Sciatic nerve (tissue), 2 donors: ENCODE measurements at places on chromosomes 2 and 18.
A peak's percentile ranks its signal among the peaks of the same experiment; 100 is the strongest.

DNA sequence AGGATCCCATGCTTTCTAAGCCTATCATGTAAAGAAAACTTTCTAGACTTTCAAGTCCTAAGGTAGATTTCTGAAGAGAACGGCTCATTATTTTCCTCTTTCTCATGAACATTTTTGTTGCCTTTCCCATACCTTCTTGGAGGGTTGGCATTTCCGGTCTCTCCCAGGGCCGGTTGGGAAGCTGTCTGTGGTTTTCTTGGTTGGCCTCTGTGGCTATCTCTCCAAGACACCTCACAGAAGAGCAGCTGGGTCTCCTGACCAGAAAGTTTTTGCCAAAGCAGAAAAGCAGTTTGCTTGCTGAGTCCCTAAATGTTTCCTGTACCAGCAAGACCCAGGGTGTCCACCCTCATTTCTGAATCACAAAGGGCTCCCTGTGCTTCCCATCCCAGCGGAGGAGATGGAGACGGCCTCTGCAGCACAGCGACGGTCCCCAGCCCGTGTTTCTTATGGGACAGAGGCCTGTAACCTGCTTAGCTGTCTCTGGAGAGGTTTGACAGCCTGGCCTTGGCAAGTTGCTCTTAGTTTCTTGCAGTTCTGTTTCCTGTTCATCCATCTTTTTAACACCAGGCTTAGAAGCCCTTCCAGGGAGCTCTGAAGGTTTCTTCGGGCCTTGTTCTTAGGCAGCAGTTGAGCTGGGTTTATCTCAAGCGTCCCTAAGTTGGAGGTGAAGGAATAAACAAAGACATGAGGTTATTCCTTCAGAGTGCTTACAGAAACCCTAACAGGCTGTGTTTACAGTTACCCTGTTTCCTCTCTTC is 39.8 kb downstream of the GREB1 start:
- DNase-seq: no peak

- DNase-seq: peak; percentile 66
These were observed 36.7 kb downstream of the KIAA2012 start for GRCh38 chr2:202109737-202110184.

GRCh38 chr2:204268458-204268857 is 276.8 kb upstream of the PARD3B start:
- no peak for DNase-seq

DNA sequence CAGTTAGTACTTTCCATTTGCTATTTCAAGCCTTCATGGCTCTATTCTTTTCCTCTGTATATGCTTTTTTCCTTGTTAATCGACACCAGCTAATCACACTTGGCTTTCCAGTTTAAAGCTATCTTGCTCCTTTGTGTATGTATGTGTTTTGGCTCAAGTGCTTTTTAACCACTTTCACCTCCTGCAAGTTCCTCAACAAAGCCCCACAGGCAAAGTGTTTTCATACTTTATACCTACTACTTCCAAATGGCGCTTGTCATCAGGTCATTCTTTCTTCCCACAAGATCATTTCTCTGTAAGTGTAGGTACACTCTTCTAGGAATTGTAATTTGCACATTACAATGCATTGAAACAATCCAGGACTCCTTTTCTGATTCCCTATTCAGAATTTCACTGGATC is 64.0 kb upstream of the FIGN start:
- DNase-seq: no peak

DNA sequence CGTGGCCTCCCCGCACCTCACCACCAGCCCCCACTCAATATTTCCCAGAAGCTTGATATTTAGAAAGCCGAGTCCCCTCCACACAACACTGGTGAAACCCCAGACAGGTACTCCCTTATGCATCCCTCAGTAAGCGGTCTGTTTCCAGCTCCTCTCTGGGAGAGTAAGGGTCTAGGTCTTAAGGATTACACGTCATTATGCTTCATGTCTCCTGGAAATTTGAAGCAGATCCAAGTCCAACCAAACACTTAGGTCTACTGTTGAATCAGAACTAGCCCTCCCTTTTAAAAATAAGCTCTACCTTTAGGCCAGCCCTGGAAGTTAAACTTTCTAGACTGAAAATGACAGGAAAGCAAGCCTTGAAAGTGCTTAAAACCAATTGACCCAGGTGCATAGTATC is 1.5 kb upstream of the OST4 start:
- no peak for DNase-seq

GRCh38 chr2:237024255-237024654 is 61.4 kb upstream of the COPS8 start:
- DNase-seq: no peak

DNA sequence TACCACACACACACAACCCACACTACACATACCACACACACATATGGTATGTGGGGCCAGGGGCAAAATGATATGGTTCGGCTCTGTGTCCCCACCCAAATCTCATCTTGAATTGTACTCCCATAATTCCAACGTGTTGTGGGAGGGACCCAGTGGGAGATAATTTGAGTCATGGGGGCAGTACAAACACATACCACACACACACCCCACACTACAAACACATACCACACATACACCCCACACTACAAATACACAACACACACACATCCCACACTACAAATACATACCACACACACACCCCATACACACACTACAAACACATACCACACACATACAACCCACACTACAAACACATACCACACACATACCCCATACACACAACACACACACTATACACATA is 117.8 kb downstream of the TTC32 start:
- no peak for DNase-seq

DNA sequence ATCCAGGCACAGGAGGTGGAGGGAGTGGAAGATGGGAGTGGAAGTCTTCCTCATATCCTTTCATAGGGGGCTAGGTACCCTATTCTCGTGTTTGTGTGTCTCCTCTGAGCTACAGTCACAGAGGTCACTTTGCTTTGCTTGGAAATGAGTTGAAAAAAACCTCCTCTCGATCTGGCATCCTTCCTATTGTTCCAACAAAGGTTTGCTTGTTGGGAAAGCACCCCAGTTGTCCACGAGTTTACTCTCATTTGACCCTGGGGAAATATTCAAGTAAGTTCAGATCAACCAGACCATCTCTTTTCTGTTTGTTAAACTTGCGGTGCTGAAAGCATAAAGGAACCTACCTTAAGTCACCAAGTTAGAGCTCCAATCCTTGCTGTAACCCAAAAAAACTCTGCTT is 59.3 kb downstream of the ARHGEF33 start:
- no peak for DNase-seq
